ENCODE measurements at places on chromosomes 11 and 22. TPM values are rescaled to one million over a fixed set of nuclear protein-coding genes. Genes with fewer than 3 reads are reported as not detected.

The KRTAP5-2 gene
- total RNA-seq = not detected

DNA sequence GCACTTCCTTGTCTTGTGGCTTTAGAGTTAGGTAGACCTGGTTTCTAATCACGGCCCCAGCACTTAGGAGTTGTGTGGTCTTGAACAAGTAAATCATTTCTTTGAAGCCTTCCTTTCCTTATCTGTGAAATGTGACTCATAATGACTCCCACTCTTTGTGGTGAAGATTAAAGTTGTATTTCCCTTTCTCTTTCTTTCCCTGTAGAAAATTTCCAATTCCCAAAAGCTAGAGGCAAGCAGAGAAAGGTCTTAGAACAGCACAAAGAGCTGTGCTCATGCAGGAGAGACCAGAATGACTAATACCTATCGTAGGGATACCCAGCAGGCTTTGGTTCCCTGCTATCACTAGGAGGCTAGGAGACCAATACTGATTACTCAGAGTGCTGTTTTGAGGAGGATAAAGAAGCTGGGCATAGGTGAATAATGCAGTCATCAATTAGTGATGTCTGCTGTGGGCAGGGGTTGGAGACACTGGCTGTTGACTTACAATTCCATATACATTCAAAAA is 270.7 kb upstream of the SYN3 start:
- H3K27ac ChIP-seq = no peak overlapping the region
- no peak for DNase-seq
- H3K36me3 ChIP-seq = no peaks in the 10 kb centered on the region
- H3K27me3 ChIP-seq = no peaks in the 10 kb centered on the region
- H3K4me1 ChIP-seq = no peaks in the 10 kb centered on the region
- H3K4me3 ChIP-seq = no peak overlapping the region

GRCh38 chr11:11971906-11972547 is 36.4 kb downstream of the DKK3 start:
- no peaks in the 10 kb centered on the region for H3K4me1 ChIP-seq
- H3K27me3 ChIP-seq = no peaks in the 10 kb centered on the region
- no peaks in the 10 kb centered on the region for H3K36me3 ChIP-seq
- no peak overlapping the region for H3K4me3 ChIP-seq
- H3K27ac ChIP-seq = peak overlapping the region; percentile 96
- DNase-seq = peak; percentile 36

The P4HA3 gene
- total RNA-seq = not detected

- H3K4me1 ChIP-seq = peaks cover 8% of the 10 kb centered on the region
- H3K27ac ChIP-seq = no peak overlapping the region
- H3K4me3 ChIP-seq = no peak overlapping the region
- H3K27me3 ChIP-seq = no peaks in the 10 kb centered on the region
- DNase-seq = no peak
Measured at GRCh38 chr11:107567739-107568335, 2.3 kb upstream of the ALKBH8 start.

DNA sequence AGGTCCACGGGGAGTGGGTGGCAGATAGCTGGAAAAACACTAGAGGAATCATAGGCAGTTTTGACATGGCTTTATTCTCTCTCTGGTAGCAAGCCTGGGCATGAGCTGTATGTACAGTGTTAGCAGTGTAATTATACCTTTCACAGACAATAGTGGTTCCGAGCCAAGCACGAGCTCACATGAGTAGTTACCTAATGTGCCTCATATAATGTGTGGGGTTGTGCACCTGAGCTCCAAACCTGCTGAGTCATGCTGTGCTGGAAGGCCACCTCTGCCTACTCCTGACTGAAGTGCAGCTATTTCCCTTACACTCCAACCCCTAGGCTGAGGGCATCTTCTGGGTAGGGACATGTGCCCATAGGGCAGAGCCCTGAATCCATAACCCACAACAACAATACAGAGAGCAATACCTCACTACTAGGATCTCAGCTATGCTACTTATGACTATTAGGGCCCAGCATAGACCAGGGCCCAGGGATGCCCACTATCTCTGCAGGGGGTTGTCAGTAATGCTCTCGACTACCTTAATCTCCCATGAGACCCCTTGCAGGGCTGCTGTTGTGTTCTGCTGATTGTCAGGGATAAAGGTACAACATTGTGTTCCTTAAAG is 432.1 kb downstream of the DYNC2H1 start:
- H3K36me3 ChIP-seq = no peaks in the 10 kb centered on the region
- H3K27me3 ChIP-seq = no peaks in the 10 kb centered on the region
- no peak overlapping the region for H3K27ac ChIP-seq
- peak overlapping the region; percentile 53 for H3K4me3 ChIP-seq
- DNase-seq = no peak

DNA sequence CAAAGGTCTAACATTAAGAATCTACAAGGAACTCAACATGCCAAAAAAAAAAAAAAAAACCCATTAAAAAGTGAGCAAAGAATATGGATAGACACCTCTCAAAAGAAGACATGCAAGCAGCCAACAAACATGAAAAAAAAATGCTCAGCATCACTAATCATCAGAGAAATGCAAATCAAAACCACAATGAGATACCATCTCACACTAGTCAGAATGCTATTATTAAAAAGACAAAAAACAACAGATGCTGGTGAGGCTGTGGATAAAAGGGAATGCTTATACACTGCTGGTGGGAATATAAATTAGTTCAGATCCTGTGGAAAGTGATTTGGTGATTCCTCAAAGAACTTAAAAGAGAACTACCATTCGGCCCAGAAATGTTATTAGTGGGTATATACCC is 257.7 kb upstream of the PLET1 start:
- no peaks in the 10 kb centered on the region for H3K36me3 ChIP-seq
- H3K4me3 ChIP-seq = no peak overlapping the region

The SSRP1 gene
- total RNA-seq = 184 TPM

Measured in endodermal cell (in vitro differentiated cells).